A549 treated with AZD2906 at 1 μM for 4 hours (cell line): ENCODE measurements at places on chromosomes 13 and 19. TPM values are rescaled to one million over a fixed set of nuclear protein-coding genes. Genes with fewer than 3 reads are reported as not detected.

TMEM38A gene
- total RNA-seq: 0.99 to 1.3 TPM (median 1.2 TPM) in 5 replicates

DHRS12 gene
- total RNA-seq: 4.1 to 5.6 TPM (median 4.7 TPM) in 5 replicates

BEST2 gene
- total RNA-seq: 2.4 to 4.3 TPM (median 3.7 TPM) in 5 replicates

SPRYD7 gene
- 9.6 to 11.1 TPM (median 10.5 TPM) in 5 replicates for total RNA-seq

LHB gene
- total RNA-seq: not detected in 5 replicates

ICAM3 gene
- 6.2 to 9.8 TPM (median 8.2 TPM) in 5 replicates for total RNA-seq

NLRP11 gene
- total RNA-seq: 0.01 to 0.03 TPM (median 0.03 TPM) in 4 of 5 replicates, not detected in the other

SMIM44 gene
- total RNA-seq: not detected in 5 replicates

BCAM gene
- total RNA-seq: 68.3 to 86.8 TPM (median 84.1 TPM) in 5 replicates

ZNF541 gene
- total RNA-seq: 0.03 to 0.06 TPM (median 0.05 TPM) in 4 of 5 replicates, not detected in the other

COX6B2 gene
- 0.61 to 1.1 TPM (median 0.83 TPM) in 5 replicates for total RNA-seq

LMTK3 gene
- total RNA-seq: 2.5 to 5.4 TPM (median 5.0 TPM) in 5 replicates

KLK3 gene
- total RNA-seq: not detected in 5 replicates

TARM1 gene
- not detected in 5 replicates for total RNA-seq

SHANK1 gene
- 0.09 to 0.31 TPM (median 0.17 TPM) in 5 replicates for total RNA-seq

DAZAP1 gene
- 75.0 to 102 TPM (median 94.7 TPM) in 5 replicates for total RNA-seq

ZNF700 gene
- 0.21 to 0.31 TPM (median 0.24 TPM) in 5 replicates for total RNA-seq

PABPC3 gene
- total RNA-seq: 0.10 to 0.18 TPM (median 0.16 TPM) in 5 replicates

MBD3L3 gene
- total RNA-seq: not detected in 5 replicates

KLF1 gene
- total RNA-seq: 0.05 TPM in 1 of 5 replicates, not detected in the others

ZIK1 gene
- total RNA-seq: 0.07 TPM in 1 of 5 replicates, not detected in the others

SMIM7 gene
- total RNA-seq: 64.9 to 74.0 TPM (median 67.2 TPM) in 5 replicates

PLIN3 gene
- total RNA-seq: 165 to 190 TPM (median 174 TPM) in 5 replicates

MED16 gene
- total RNA-seq: 14.3 to 26.1 TPM (median 24.5 TPM) in 5 replicates

ZNF134 gene
- 7.3 to 9.0 TPM (median 8.3 TPM) in 5 replicates for total RNA-seq

NKPD1 gene
- total RNA-seq: 0.51 to 1.2 TPM (median 0.93 TPM) in 5 replicates

PLA2G4C gene
- total RNA-seq: 8.4 to 15.3 TPM (median 10.8 TPM) in 5 replicates

UBE2L5 gene
- total RNA-seq: not detected in 5 replicates

ZNF471 gene
- total RNA-seq: 0.02 to 0.07 TPM (median 0.05 TPM) in 5 replicates

PTGER1 gene
- 0.07 to 0.15 TPM (median 0.12 TPM) in 3 of 5 replicates, not detected in the others for total RNA-seq

CPB2 gene
- total RNA-seq: 0.08 to 0.09 TPM in 2 of 5 replicates, not detected in the others
